ENCODE measurements at places on chromosomes 12 and 14. TPM values are rescaled to one million over a fixed set of nuclear protein-coding genes. Genes with fewer than 3 reads are reported as not detected.

Gene SLC24A4
- total RNA-seq: 3.6 TPM

Gene KRT6C
- not detected for total RNA-seq

Gene GAS2L3
- total RNA-seq: 4.1 TPM

Gene SERPINA1
- total RNA-seq: 1.7 TPM

Gene DDX55
- 22.6 TPM for total RNA-seq

Gene AQP5
- total RNA-seq: not detected

Data from gastroesophageal sphincter (tissue), 4 donors.